Activated T-helper 2 cell treated with anti-CD3 and anti-CD28 coated beads, Interferon-gamma antibody, Interleukin-2, Interleukin-4, amounts not matched to agents 10 μg/mL and 5 μg/mL and 100 μg/mL, durations not matched to agents 14 hours and 24 hours and 36 hours (primary cell): ENCODE measurements at places on chromosomes 4 and X. TPM values are rescaled to one million over a fixed set of nuclear protein-coding genes. Genes with fewer than 3 reads are reported as not detected.

Gene MAGEB17
- not detected in 2 replicates for total RNA-seq

Gene RTL9
- not detected in 2 replicates for total RNA-seq

Gene SHROOM3
- not detected in 2 replicates for total RNA-seq

Gene ELF2
- total RNA-seq = 30.5 and 31.2 TPM in 2 replicates

Gene TBX22
- total RNA-seq = not detected in 2 replicates

Gene CYSLTR1
- 9.7 and 10.2 TPM in 2 replicates for total RNA-seq

Gene BEND4
- 0.11 and 0.21 TPM in 2 replicates for total RNA-seq

Gene STK32B
- total RNA-seq = not detected in 2 replicates

DNA sequence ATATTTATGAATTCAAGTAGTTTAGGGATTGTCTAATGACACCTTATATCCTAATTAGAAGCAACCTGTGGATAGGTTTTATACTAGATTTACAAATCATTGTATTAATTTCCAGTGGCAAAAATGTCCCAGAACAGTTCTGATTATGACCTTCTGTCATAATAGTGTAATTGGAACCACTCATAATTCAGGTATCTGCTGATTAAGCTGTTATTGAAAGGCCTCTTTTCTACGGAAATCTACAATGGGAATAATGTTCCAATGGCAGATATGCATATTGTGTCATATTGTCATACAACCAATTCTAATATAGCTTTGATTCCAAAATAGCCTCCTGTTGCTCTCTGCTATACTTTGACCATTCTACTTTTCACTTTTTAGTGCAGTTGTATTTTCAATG lies 19.0 kb downstream of the MMRN1 start:
- no peaks in the 10 kb centered on the region for H3K4me1 ChIP-seq
- no peak overlapping the region for H3K4me3 ChIP-seq
- DNase-seq = no peak
- H3K27me3 ChIP-seq = peaks cover 18% of the 10 kb centered on the region
- no peaks in the 10 kb centered on the region for H3K36me3 ChIP-seq

GRCh38 chr4:153622093-153622492 lies 62.0 kb upstream of the TLR2 start:
- no peak overlapping the region for H3K27ac ChIP-seq
- peaks cover 67% of the 10 kb centered on the region for H3K36me3 ChIP-seq
- no peak for DNase-seq

GRCh38 chrX:150649096-150649870 lies 43.9 kb upstream of the MTMR1 start:
- H3K4me3 ChIP-seq = no peak overlapping the region
- H3K27ac ChIP-seq = peak overlapping the region; percentile 44
- H3K27me3 ChIP-seq = no peaks in the 10 kb centered on the region
- H3K36me3 ChIP-seq = peaks cover 53% of the 10 kb centered on the region

DNA sequence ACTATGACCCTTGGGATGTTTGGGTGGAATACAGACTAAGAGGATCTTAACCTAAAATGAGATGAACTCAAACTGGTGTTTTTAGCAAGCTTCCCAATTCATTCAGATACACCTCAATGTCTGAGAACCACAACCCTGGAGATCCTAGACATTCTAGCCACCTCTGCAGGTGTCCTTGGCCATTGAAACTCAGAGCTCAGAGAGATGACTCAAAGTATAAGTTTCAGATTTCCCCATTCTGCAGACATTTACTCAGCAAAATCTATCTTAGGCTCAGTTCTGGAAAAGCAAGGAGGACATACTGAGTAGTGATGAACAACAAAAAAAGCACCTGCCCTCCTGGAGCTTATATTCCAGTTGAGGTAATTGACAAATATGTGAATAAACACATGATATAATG lies 47.8 kb downstream of the COMMD8 start:
- no peak for DNase-seq
- no peaks in the 10 kb centered on the region for H3K4me1 ChIP-seq
- H3K27me3 ChIP-seq = no peaks in the 10 kb centered on the region
- H3K27ac ChIP-seq = no peak overlapping the region
- H3K4me3 ChIP-seq = no peak overlapping the region
- H3K36me3 ChIP-seq = no peaks in the 10 kb centered on the region

GRCh38 chr4:166324321-166324720 lies 451.3 kb downstream of the TLL1 start:
- no peak for DNase-seq
- no peaks in the 10 kb centered on the region for H3K36me3 ChIP-seq
- H3K27me3 ChIP-seq = no peaks in the 10 kb centered on the region
- H3K27ac ChIP-seq = no peak overlapping the region

GRCh38 chr4:180587379-180587778 lies 1655.8 kb upstream of the TENM3 start:
- H3K4me1 ChIP-seq = no peaks in the 10 kb centered on the region
- H3K27ac ChIP-seq = no peak overlapping the region
- no peaks in the 10 kb centered on the region for H3K36me3 ChIP-seq
- H3K27me3 ChIP-seq = no peaks in the 10 kb centered on the region
- DNase-seq = no peak
- H3K4me3 ChIP-seq = no peak overlapping the region

GRCh38 chrX:57367649-57368048 lies 81.1 kb downstream of the FAAH2 start:
- peaks cover 11% of the 10 kb centered on the region for H3K4me1 ChIP-seq
- no peak overlapping the region for H3K4me3 ChIP-seq
- H3K36me3 ChIP-seq = no peaks in the 10 kb centered on the region
- no peaks in the 10 kb centered on the region for H3K27me3 ChIP-seq
- DNase-seq = no peak

DNA sequence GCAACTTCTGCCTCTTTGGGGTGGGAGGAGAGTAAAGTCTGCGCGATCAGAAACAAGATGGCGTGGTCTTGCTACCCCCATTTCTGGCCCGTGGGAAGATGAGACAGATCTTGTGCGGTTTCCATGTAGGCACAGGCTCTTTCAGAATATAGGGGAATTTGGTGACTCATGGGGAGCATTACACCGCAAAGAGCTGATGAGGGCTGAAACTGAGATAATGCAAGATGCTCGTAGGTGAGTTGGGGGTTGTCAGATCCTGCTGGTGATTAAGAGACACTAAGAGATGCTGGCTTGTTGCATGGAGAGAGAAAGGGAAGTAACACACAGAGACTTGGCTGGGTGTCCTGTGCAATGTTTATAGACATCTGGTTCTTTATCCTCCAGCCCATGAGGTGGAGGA lies 1.5 kb downstream of the EVC start:
- H3K27me3 ChIP-seq = peaks cover 40% of the 10 kb centered on the region
- H3K4me3 ChIP-seq = no peak overlapping the region
- no peak overlapping the region for H3K27ac ChIP-seq
- no peak for DNase-seq
- H3K4me1 ChIP-seq = peaks cover 2% of the 10 kb centered on the region

DNA sequence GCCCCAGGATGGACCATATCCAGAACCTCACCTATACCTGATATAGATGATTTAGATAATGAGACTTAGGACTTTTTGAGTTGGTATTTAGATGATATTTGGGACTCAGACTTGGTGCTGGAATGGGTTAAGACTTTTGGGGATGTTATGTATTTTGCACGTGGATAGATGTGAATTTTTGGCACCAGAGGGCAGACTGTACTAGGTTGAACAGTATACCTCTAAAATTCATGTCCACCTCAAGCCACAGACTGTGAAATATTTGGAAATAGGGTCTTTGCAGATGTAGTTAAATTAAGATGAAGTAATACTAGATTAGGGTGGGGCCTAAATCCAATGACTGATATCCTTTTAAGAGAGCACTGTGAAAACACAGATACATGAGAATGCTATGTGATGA lies 15.6 kb downstream of the RBM41 start:
- H3K27me3 ChIP-seq = no peaks in the 10 kb centered on the region
- peaks cover 9% of the 10 kb centered on the region for H3K4me1 ChIP-seq
- H3K4me3 ChIP-seq = no peak overlapping the region
- peaks cover 34% of the 10 kb centered on the region for H3K36me3 ChIP-seq
- no peak for DNase-seq
- H3K27ac ChIP-seq = no peak overlapping the region

DNA sequence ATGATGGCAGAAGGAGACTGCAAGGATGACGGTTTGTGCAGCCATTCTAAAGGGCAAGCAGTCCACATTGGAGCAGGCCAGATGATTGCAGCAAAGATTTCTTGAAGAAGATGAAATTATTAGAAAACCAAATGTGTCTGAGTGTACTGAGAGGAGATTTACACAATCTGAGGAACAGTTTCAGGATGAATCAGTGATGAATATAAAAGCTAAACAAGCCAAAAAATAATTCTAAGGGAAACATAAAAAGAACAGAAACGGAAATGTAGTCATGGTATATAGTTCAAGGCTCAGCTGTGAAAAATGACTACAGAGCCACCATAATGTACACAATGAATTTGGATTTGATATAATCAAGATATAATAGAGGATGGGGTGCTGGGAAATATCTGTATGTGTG lies 168.5 kb downstream of the PDGFC start:
- no peaks in the 10 kb centered on the region for H3K27me3 ChIP-seq
- DNase-seq = no peak
- H3K27ac ChIP-seq = no peak overlapping the region
- H3K4me3 ChIP-seq = no peak overlapping the region

DNA sequence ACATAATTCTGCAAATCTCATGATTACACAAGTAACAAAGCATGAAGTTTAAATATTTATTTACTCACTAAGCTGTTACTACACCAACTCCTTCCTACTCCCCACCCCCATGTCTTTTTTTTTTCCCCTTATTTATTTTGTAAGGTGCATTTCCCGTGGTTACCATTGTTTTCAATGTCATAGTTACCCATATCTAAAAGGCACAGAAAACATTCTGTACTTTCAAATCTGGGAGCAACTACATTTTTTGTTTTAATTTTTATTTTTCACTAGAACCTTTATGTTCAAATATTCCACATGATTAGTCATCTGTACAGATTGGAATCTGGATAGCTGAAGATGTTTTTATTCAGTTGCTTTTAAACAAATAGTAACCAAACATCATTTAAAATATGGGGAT lies 62.8 kb downstream of the PPP3CA start:
- no peak overlapping the region for H3K27ac ChIP-seq
- H3K36me3 ChIP-seq = peaks cover 5% of the 10 kb centered on the region
- H3K27me3 ChIP-seq = peaks cover 1% of the 10 kb centered on the region
- no peak overlapping the region for H3K4me3 ChIP-seq

- H3K36me3 ChIP-seq = no peaks in the 10 kb centered on the region
- H3K4me3 ChIP-seq = no peak overlapping the region
- no peak for DNase-seq
Measured at GRCh38 chr4:139633661-139634060, 32.0 kb upstream of the MGST2 start.

DNA sequence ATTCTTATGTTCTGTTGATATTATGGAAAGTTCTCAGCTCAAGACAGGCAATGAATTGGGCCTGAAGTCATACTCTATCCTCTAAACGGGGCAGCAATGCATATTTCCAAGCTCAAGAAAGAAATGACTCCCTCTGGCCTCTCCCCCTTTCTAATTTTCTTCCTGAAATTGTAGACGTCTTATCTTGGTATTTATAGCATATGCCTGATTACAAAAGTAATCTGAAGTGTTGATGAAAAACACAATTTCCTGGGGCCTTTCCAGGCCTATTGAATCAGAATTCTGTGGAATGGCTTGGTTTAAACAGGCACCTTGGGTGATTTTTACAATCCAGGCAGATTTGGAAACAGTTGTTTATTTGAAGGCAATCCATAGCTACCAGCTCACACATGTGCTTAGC lies 21.4 kb upstream of the PGRMC2 start:
- no peaks in the 10 kb centered on the region for H3K27me3 ChIP-seq
- H3K27ac ChIP-seq = no peak overlapping the region
- no peak overlapping the region for H3K4me3 ChIP-seq

DNA sequence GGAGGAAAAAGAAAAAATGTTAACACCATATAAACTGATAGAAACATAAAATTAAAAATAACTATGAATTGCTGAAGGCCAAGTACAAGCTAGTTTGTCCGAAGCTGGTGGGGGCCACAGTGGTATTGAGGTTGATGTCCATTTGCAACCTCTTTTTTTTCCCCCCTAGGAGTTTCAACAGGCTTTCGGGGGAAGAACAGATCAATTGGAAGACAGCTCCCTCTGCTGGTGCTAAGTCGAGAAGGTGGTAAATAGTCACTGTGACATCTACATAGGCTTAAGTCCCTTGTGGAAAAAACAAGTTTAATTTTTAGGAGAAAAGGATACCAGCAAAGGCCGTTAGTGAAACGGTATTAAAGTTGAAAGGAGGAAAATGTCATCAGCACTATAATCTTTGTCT lies 115.7 kb upstream of the ZXDA start:
- no peaks in the 10 kb centered on the region for H3K27me3 ChIP-seq
- no peak for DNase-seq
- no peaks in the 10 kb centered on the region for H3K36me3 ChIP-seq

DNA sequence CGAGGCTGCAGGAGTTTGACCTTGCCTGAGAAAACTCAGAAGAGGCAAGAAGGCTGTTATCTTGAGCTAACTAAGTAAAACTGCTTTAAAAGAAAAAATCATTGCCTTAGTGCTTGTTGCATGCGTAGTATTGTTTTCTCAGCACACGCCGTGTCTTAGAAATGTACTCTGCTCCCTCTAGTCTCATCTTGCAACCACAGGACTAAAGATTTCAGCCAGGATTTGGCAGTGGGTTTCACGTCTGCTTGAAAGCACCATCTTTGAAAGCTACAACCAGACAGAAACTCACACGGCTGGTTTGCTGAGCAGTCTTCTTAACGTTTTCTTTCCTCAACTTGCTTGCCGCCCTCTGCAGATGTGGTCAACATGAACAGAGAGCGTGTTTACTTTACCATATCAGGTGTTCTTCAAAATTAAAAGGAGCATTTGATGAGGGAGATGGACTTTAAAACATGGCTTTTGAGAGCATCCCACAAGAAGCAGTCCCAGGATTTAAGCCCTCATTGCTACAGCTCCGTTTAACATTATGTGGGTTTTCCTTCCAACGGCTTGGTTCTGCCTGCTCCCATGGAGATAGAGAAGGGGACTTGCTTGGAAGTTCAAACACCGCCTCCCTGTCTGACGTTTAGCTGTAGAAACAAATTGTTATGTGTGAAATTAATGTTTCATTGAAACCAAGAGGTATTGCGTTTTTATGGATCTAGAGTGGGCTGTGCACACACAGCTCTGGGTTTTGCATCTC lies 3.4 kb downstream of the SORCS2 start:
- DNase-seq = no peak
- no peak overlapping the region for H3K4me3 ChIP-seq
- no peak overlapping the region for H3K27ac ChIP-seq
- H3K36me3 ChIP-seq = no peaks in the 10 kb centered on the region

- H3K27ac ChIP-seq = peak overlapping the region; percentile 91
- peak overlapping the region; percentile 86 for H3K4me3 ChIP-seq
- H3K27me3 ChIP-seq = no peaks in the 10 kb centered on the region
Measured at GRCh38 chrX:44871931-44872820, 812 bp upstream of the KDM6A start.

DNA sequence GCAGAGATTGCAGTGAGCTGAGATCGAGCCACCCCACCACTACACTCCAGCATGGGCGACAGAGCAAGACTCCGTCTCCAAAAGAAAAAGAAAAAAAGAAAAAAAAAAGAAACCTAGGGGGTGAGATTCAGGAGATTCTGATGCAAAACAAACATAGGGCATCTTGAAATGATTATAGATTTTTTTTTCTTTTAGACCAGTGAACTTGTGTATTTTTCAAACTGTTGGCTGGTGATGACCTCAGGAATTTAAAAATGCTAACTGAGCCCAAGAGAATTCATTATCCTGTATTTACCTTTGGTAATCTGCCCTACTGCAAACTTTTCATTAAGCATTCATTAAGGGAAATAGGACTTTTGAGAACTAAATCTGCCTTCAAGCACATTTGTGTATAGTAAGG lies 20.6 kb downstream of the ATP10D start:
- no peak overlapping the region for H3K27ac ChIP-seq
- DNase-seq = no peak
- H3K4me1 ChIP-seq = peaks cover 4% of the 10 kb centered on the region

GRCh38 chrX:70084592-70085240 lies 22.5 kb downstream of the OTUD6A start:
- no peak for DNase-seq
- H3K27me3 ChIP-seq = no peaks in the 10 kb centered on the region
- H3K4me1 ChIP-seq = no peaks in the 10 kb centered on the region
- no peak overlapping the region for H3K27ac ChIP-seq
